HepG2 (cell line): ENCODE measurements at places on chromosomes 5 and 9. TPM values are rescaled to one million over a fixed set of nuclear protein-coding genes. Genes with fewer than 3 reads are reported as not detected.

- no peak for DNase-seq
Measured at GRCh38 chr5:66164044-66164790, 20.1 kb downstream of the SREK1 start.

- DNase-seq: no peak
Measured at GRCh38 chr9:133137451-133138231, 16.6 kb upstream of the RALGDS start.

GRCh38 chr5:87541676-87542075 is 128.9 kb upstream of the CCNH start:
- DNase-seq: no peak

GRCh38 chr5:39461007-39461682 is 36.4 kb upstream of the DAB2 start:
- DNase-seq: no peak

DNA sequence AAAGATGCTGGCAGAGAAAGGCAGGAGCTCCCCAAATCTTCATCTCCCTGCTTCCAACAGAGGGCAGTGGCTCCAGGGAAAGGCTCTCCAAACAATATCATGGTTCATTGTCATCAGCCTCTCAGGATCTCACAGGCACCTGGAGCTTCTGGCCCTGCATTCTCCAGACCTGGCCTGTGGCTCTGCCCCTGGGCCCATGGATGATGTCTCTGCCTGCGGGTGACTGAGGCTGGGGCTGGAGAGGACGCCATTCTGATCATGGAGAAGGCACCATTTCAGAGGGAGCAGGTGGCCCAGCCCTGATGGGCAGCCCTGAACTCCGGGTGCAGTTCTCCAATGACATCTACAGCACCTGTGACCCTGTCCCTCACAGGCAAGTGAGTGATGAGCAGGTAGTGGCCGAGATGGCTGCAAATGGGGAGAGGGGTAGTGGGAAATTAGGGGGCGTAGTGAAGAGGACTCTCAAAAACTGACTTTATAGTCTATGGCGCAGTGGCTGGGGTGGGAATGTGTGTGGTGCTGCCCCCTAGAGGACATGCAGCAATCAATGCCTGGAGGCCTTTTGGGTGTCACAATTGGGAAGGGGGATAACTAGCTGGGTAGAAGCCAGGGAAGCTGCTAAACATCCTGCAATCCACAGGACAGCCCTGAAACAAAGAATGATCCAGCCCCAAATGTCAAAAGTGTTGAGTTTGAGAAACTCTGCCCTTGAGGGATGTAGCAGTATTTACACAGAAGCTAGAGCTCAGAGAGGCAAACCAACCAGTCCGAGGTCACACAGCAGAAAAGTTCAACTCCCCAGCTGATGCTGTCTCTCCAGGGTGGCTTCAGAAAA is 3.2 kb downstream of the SH3PXD2B start:
- DNase-seq: no peak

SLC34A3 gene
- 0.38 and 1.0 TPM in 2 replicates for total RNA-seq

DNA sequence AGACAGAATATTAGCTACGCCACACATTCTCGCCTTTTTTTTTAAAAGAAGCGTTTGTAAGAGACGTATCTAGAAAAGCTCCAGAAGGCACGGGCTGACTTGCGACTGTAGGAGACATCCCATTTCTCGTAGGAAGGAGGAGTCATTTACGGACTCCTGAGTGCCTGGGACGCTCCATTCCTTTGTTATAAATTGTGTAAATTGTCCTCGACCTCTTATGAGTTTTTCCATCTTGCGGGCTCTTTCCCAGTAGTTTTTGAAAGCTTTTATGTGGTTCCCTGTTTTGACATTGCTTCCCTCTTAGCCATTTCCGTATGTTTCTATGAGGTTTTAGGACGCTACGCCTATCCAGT is 1.0 kb downstream of the RABL6 start:
- no peak for DNase-seq

GRCh38 chr5:149127394-149127955 is 13.8 kb upstream of the ABLIM3 start:
- DNase-seq: no peak

DNA sequence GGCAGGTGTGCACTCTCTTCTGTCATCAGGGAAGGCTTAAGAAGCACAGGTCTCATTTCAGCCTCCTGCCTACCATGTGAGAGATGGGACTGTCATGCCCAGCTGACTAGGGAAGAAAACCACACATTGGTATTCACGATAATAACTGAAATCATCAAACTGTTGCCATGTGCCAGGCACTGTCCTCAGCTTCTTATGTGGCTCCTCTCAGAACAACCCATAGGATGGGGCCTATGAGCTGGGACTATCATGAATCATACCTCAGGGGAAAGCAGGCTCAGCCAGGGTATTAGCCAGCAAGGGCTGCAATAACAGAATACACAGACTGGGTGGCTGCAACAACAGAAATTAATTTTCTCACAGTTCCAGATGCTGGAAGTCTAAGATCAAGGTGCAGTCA is 3.3 kb downstream of the AFAP1L1 start:
- no peak for DNase-seq

- peak; percentile 34 for DNase-seq
Measured at GRCh38 chr5:164504141-164504772, 998.8 kb downstream of the MAT2B start.

GRCh38 chr9:37503736-37504135 is 18.0 kb downstream of the POLR1E start:
- no peak for DNase-seq

GRCh38 chr5:1152771-1153282 is 41.0 kb upstream of the SLC12A7 start:
- DNase-seq: no peak

- DNase-seq: no peak
Measured at GRCh38 chr9:131704141-131704983, 35.5 kb downstream of the RAPGEF1 start.

GRCh38 chr5:175520321-175520720 is 42.0 kb downstream of the SFXN1 start:
- no peak for DNase-seq

GRCh38 chr5:124806373-124807077 is 60.1 kb upstream of the ZNF608 start:
- peak; percentile 73 for DNase-seq

- no peak for DNase-seq
Measured at GRCh38 chr5:171386861-171387344, 746 bp upstream of the NPM1 start.

DNA sequence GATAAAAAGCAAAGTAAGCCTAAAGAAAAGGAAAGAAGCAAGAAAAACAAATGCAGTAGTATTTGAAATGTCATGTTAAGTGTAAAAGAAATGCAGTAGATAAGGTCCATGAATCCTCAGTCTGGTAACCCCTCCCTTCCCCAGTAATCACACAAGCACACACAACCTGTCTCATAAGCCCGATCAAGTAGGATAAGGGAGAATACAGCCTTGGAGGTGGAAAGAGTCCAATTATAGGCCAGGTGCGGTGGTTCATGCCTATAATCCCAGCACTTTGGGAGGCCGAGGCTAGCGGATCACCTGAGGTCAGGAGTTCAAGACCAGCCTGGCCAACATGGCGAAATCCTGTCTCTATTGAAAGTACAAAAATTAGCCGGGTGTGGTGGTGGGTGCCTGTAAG is 117.9 kb downstream of the GADD45G start:
- no peak for DNase-seq

ALDH1A1 gene
- total RNA-seq: 439 and 686 TPM in 2 replicates

DNA sequence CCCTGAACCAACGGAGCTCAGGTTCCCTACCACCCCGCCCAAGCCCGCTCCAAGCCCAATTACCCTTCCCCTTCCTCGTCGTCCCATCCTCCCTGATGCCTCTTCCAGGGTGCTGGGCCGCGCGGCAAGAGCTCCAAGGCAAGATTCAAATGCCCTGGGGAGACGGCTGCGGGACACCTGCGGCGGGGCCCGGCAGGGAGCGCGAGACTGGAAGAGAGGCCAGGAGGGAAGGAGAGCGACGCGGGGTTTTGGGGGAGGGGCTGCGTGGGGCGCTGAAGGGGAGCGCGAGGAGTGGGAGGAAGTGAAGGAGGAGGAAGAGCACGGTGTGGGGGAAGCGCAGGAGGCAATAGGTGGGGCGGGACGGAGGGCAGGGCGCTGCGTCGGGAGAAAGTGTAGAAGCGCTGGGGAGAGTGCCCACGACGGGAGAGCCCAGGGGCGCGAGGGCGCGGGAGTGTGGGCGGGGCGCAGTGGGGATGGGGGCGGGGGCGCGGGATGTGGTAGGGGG is 975 bp upstream of the NXNL2 start:
- DNase-seq: no peak

- no peak for DNase-seq
Measured at GRCh38 chr9:109416135-109416706, 81.9 kb downstream of the PTPN3 start.

GRCh38 chr5:94906750-94907149 is 288.3 kb downstream of the SLF1 start:
- DNase-seq: no peak

DNA sequence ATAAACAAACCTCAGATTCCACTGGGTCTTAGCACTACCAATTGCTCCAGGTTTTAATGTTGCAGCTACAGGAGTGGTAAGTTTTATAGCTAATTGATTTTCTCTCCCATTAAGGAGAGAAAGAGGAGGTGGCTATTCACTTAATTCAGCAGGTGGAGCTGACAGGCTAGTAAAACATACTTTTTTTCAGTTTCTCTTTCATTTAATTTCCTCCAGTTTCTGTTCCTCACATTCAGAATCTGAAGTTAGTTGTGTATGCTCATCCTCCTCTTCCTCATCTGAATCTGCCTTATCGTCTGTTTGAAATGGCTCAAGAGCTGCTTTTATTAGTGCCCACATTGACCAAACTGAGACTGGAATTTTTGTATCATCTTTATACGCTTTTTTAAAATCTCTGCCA is 98.0 kb downstream of the PLPPR1 start:
- DNase-seq: no peak

DNA sequence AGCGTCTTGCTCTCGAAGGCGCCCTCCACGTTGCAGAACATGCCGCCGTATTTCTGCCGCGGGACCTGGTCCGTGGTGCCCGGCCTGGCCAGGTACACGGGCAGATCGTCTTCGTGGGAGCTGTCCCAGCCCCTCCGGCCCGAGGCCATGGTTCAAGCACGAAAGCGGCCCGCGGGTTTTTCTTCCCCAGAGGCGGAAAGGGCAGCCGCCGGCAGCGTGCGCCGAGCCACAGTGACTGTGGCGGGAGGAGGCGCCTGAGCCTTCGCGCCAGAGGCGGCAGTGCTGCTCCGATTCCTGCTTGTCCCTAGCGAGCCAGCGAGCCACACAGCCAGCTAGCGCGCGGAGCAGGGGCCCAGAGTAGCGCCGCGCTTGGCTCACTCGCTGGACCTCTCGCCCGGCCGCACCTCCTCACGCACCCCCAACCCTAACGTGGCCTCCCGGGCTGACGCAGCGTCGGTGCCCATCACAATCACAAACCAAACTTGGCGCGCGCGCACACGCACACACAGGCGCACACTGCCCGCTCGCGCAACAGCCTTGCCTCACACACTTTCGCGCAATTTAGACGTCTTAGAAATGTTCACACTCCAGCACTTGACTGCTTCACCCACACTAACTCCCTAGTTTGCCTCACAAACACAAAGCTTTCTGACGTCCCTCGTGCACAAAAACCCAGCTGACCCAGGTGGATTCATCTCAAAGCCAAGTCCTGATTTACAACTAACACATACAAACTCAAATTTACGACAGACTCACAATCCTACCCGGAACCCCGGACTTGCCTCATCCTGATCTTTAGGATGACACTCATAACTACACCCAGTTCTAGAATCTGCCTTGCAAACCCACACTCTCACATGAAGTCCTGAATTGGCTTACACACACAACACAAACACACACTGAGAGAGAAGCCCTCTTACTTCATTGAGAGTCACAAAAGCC is at the start of gene DPYSL3:
Gene DPYSL3 (minus strand): TSS at position 359 of the 942 bp plus-strand sequence. CDS start 210 bp downstream, at position 149.
- DNase-seq: no peak

PKD2L2 gene
- not detected in 2 replicates for total RNA-seq

XRCC4 gene
- total RNA-seq: 12.6 and 21.8 TPM in 2 replicates

DNA sequence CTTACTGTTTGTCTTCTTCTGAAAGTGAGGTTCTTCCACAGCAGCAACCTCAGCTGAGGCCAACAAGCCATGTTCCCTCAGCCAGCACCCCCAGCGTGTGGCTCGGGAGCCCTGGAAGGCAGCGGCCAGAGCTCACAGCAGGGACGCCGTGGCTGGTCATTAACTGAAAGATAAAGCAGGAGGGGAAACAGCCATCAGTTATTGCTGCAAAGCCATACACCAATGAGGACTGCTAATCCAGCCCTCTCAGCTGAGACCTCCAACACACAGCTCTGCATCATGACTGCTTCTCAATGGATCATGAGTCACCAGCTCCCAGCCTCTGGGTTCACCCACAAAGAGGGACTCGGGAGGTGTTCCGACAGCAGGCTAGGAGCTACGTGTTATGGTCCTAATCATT is 24.3 kb downstream of the ABCA1 start:
- DNase-seq: peak; percentile 38

DNA sequence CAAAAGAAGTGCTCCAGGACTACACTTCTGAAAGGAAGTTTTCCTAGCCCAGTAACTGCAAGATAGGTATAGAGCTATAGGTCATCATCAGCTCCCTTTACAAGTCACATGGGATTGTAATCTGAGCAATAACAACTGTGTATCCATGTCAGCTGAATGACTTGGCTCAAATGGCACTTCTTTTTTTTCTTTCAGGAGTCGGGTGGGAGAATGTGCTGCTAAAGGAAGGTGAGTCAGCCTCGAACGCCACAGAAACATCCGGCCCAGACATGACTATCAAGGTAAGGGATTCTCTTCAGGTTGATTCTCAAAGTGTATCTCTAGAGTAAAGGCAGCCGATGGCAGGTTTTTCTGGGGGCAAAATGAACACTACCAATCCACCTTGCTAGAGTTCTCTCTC is 192.2 kb downstream of the C9orf152 start:
- DNase-seq: no peak
